ENCODE measurements at places on chromosomes 7 and 10.

- DNase-seq: no peak
Measured at GRCh38 chr10:106053061-106053460, 1111.4 kb downstream of the SORCS1 start.

- DNase-seq: no peak
Measured at GRCh38 chr7:42020061-42020460, 216.9 kb downstream of the GLI3 start.

- no peak for DNase-seq
Measured at GRCh38 chr7:101241015-101241363, 3.4 kb upstream of the CLDN15 start.

- peak; percentile 61 for DNase-seq
Measured at GRCh38 chr10:72058989-72059842, 29.1 kb downstream of the SPOCK2 start.

DNA sequence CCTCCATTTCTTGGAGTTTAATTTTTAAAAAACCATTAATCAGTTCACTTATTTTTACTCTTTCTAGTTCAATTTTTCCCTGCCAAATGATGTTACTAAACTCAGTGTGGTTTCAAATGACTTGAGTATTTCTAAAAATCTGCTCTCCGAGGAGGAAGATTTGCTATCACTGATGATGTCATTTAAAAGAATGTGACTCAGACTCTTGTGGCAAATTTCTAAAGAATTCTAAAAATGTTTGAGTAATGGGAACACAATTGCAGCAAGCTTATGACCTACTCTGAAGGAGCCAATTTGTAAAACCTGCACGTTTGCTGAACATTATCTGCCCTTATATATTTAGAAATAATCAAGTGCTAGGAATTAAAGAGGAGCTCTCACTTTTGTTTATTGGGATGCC is 88.6 kb downstream of the SPAG6 start:
- DNase-seq: no peak

DNA sequence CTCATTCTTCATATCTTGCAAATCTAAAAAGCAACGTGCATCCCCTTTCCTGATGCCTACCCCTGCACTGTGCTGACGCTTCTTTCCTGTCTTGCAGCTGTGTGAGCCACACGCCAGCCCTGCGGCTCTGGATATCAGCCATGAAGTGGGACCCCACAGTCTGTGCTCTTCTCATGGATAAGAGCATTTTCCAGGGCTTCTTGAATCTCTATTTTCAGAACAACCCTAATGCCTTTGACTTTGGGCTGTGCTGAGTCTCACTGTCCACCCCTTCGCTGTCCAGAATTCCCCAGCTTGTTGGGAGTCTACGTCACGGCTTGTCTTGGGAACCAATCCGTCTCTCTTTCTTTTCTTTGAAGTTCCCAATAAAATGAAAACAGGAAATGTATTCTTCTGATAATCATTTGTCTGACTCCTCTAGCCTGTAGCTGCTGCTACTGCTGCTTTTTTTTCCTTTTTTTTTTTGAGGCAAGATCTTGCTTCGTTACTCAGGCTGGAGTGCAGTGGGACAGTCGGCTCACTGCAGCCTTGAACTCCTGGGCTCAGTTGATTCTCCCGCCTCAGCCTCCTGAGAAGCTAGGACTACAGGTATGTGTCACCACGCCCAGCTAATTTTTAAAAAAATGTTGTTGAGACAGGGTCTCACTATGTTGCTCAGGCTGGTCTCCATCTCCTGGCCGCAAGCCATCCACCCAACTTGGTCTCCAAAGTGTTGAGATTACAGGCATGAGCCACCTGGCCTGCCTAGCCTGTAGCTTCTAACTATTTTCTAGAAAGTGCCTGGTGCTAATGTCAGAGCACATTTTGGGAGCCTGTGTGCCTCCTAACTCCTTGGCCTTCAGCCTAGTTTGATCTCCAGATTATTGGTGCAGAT is 30.3 kb downstream of the GSTO2 start:
- DNase-seq: no peak
